ENCODE measurements at places on chromosomes 5 and 9.

DNA sequence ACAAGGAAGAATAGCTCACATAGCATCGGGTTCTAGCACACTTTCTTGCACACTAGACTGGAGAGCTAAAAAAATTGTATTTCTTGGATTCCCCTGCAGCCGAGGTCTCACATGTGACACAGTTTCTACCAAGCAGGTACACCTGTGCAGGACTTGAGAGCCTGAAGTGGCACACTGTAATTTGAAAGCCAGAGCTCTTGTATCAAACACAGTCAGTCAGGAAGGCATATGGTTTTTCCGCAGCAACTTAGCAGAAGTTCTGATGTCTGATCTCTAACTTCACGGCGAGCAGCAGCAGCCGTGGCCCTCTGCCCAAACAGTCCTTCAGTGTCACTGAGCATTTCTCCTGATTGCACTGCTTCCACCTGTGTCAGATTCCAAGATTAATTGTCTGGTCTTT is 25.5 kb downstream of the TMEM245 start:
- no peak for DNase-seq

DNA sequence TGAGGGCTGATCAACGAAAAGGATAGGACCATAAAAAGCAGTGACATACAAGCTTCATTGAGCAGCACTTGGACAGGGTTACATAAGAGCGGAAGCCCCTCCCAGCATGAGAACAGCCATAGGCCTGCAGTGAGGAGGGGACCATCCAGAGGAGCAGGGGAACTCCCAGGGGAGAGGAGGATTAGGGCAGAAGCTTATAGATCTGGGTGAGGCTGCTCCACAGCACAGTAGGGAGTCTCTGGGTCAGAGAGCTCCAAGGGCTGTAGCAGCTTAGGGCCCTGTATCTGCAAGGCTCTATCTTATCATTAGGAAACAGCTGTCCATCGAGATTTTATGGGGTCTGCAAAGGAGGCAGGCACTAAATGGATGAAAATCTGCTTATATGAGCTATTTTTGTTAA is 186.6 kb downstream of the DOCK8 start:
- no peak for DNase-seq

DNA sequence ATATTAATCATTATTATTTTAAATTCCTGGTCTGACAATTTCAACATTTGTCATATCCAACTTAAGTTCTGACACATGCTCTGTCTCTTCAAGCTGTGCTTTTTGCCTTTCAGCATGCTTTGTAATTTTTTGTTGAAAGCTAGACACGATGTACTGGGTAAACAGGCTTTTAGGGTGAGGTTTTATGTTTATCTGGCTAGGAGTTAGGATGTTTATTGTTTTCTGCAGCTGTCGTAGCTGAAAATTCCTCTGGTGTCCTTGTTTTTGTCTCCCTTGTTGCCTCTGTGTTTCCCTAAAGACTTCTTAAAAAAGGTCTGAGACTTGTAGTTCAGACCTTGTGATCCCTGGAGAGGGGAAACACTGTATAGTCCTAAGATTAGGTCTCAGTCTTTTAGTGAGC is 20.6 kb downstream of the TUT7 start:
- no peak for DNase-seq

DNA sequence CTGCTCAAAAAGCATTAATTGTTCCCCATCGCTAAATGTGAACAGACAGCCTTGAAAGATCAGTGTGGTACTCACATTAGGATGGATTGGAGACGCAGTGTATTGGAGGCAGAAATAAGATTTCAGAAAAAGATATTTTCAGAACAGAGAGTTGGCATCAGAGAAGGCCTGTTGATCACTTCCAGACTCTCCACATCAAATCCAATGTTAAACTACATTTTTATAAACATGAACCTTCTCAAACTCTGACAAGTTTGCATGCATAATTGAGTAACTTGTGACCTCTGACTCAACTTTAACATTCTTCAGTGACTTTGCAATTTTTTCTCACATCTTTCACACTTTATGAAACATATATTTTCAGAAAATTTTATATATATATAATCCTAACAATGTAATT is 919.6 kb upstream of the SEMA6A start:
- no peak for DNase-seq

DNA sequence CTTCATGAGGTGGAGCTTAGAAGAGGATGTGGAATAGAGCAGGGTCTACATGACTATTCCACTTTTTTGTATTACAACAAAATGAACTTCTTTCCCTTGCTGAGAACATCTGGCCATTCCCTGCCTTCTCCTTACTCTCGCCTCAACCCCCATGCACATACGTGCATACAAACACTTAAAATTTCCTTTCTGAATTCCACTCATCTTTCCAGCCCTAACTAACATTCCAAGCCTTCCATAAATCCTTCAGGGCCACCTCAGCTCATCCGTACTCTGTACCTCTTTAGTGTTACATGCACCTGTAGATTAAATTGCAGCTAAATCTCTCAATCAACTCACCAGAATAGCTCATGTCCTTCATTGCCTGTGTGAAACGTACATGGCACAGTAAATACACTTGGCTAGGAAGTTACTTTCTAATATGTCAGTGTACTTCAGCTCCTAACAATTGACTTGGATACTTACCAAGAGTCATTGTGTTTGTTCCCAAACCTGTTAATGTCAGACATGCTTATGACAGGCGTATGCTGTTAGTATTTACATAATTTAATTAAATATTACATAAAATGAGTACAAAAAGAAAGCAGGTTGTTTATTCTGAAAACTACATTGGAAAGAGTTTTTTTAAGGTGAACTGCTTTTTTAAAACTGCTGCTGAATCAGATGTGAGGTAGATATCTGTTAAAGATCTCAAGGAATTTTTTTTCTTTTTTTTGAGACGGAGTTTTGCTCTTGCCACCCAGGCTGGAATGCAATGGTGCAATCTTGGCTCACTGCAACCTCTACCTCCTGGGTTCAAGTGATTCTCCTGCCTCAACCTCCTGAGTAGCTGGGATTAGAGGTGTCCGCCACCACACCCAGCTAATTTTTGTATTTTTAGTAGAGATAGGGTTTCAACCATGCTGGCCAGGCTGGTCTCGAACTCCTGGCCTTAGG is 55.7 kb downstream of the GLIS3 start:
- no peak for DNase-seq

Data from stimulated activated CD8-positive, alpha-beta memory T cell treated with anti-CD3 and anti-CD28 coated beads, Interleukin-7, amount 100 ng/mL, for 1 hour (primary cell).